ENCODE measurements at places on chromosomes 1 and 21. TPM values are rescaled to one million over a fixed set of nuclear protein-coding genes. Genes with fewer than 3 reads are reported as not detected.

Gene FNDC10
- 3.6 TPM for total RNA-seq

Gene GJA8
- total RNA-seq, result not detected

Gene ALX3
- total RNA-seq, result not detected

Gene C1orf87
- total RNA-seq, result not detected

Gene SLX9
- total RNA-seq, result 31.6 TPM

Gene AMY1C
- not detected for total RNA-seq

Gene LGR6
- total RNA-seq, result 0.28 TPM

Gene TRIM58
- total RNA-seq, result 1.4 TPM

Gene LRRC38
- total RNA-seq, result not detected

DNA sequence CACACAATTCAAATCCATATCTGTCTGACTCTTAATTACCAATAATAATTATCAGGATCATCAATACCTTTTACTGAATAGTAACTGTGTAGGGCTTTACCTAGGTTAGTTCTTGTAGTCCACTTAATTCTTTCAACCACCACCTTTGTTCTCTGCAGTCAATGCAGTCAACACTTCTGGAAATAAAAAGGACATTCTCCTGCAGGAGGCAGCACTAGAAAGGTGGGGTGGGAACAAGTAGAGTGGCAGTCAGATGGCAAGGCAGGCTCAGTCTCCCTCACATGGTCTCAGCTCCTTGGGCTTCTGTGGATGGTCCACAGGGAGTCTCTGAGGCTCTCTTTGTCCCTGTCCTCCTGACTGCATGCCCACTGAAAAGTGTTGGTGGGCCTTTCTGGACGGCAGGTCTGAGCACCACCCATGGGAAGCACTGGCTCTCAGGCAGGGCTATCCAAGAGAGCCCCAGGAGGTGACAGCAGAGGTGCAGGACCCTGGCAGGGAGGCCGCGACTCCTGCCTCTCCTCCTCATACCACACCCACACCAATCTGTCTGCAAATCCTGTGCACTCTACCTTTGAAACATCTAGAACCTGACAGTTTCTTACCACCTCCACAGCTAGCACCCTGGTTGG, 237.3 kb downstream of the FOXD2 start:
- no peak for DNase-seq

GRCh38 chr1:202807451-202807925, 733 bp downstream of the KDM5B start:
- no peak for DNase-seq

- DNase-seq, result no peak
Observed at GRCh38 chr1:74699331-74699730, 25.7 kb upstream of the ERICH3 start.

DNA sequence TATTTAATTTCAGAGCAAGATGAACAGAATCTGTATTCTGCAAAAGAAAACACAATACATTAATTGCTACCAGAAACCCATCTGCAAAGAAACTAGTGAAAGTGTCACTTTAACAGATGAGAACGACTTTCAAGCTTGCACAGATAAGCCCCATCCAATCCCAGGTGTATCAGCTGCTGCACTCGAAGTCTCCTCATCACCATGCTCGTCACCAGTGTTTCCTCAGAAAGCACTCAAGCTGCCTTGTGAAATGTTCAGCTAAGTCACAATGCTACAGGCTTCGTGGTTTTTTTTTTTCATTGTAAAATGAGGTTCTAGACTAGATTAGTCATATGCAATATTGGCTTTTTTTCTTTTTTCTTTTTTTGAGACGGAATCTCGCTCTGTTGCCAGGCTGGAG, 3.3 kb upstream of the TOMM20 start:
- DNase-seq, result no peak

- DNase-seq, result no peak
Observed at GRCh38 chr1:147560765-147561471, 19.6 kb downstream of the BCL9 start.

GRCh38 chr21:20591284-20591683, 406.9 kb upstream of the NCAM2 start:
- no peak for DNase-seq

DNA sequence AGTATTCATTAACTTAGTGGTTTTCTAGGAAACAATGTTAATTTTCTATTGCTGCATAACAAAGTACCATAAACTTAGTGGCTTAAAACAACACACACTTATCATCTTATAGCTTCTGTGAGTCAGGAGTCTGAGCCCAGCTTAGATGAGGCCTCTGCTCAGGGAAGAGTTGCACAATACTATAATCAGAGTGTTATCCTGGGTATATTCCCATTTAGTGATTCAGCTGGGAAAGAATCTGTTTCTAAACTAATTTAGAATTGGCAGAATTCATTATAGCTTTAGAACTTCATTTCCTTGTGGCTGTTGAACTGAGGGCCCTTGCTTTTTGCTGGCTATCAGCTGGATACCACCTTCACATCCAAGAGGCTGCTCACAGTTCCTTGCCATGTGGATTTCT, 515.5 kb downstream of the BRINP3 start:
- no peak for DNase-seq

GRCh38 chr1:24903560-24903954, 26.5 kb downstream of the RUNX3 start:
- DNase-seq, result peak; percentile 8

DNA sequence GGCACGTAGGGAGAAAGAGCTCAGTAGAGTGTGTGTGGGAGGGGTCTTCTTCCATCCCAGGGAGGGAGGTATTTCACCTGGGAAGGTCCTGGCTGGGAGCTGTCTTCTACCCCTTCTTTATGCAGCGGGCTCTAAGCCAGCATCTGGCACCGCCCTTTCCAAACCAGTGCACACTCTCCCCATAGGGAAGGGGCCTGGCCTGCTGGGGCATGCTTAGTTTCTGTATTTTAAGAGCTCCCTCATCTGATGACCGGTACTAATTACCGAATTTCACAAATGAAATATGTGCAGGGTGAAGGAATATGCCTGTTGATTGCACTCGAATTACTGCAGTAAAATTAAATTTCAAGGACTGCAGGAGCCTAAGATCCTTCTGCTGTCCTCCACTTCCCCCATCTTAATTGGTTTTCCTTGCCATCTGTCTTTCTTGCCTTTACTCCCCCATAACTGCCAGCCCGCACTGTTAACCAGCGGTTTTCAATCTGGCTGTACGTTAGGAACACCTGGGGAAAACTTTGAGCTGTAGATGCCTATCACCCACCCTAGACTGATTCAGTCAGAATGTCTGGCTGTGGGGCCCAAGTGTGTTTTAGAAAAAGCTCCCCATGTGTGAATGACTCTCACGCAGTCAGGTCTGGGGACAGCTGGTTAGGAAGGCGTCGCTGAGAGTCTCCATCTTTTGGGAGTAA, 20.1 kb downstream of the GALNT2 start:
- DNase-seq, result no peak

GRCh38 chr1:206489980-206490770, 17.2 kb upstream of the RASSF5 start:
- peak; percentile 92 for DNase-seq

- DNase-seq, result no peak
Observed at GRCh38 chr1:6183520-6183989, 3.4 kb upstream of the CHD5 start.

DNA sequence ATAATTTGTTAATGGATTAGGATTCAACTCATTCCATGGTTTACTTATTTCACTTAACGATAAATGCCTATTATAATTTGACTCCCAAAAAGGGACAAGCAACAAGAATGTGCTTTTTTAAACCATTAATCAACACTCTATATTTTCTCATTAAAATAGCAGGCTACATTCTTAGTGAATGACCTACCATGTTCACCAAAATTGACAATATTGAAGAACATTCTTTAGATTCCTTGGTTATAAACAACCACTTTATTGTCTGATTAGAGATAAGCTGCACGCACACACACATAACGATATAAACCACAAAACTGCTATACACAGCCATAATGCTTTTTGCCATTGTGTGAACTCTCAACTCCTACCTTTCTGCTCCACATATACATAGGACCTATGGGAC, 75.4 kb upstream of the LRRC7 start:
- DNase-seq, result no peak

DNA sequence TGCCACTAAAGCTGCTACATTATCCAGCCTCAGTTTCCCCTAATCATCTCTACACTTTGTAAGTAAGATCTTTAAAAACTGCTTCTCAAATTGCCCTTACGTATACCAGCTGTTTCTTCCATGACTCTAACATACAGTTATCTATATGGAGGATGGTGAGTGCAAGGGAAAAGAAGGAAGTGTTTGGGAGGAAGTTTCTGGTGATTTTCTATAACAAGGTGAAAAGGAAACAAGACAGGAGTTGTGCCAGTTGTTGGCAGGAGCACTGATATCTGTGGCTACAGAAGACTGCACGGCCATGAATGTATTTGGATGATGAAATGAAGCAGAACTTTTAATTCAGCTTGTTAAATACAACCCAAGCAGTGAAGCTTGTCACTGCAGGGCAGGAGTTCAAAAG, 32.3 kb upstream of the NHLH2 start:
- DNase-seq, result no peak

- DNase-seq, result no peak
Observed at GRCh38 chr1:213330281-213330680, 279.2 kb downstream of the RPS6KC1 start.

GRCh38 chr1:46431695-46432094, 37.6 kb downstream of the FAAH start:
- no peak for DNase-seq

DNA sequence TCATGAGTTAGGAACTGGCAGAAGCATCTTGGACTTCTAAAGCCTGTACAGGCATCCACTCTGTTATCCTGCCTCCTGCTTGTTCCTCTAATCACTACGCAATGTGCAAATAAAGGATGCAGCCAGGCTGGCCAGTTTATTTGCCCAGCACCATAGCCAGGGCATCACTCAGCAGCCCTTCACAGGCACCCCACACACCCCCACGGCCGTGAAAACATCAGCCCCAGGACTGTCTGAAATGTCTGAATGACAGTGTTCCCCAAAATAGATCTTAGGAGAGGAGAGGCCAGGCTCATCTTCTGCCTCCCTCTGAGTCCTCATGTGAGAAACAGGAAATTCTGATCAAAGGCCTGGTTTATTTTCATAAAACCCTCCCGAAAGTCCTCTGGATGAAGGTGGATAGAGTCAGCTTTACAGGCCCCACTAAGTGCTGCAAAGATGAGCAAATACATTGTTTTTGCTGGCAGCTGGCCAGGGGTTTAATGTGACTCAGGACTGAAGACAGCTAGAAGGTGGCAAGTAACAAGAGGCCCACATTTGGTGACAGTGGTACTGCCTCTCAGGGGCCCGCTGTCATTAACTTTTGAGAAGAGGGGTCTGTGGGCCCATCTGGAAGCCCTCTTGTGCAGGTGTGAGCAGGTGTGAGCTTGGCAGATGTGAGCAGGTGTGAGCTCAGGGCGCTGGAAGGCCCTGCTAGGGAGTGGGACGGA, 32.9 kb downstream of the GRHL3 start:
- no peak for DNase-seq

GRCh38 chr21:45818904-45819285, 162.7 kb upstream of the COL6A1 start:
- no peak for DNase-seq

DNA sequence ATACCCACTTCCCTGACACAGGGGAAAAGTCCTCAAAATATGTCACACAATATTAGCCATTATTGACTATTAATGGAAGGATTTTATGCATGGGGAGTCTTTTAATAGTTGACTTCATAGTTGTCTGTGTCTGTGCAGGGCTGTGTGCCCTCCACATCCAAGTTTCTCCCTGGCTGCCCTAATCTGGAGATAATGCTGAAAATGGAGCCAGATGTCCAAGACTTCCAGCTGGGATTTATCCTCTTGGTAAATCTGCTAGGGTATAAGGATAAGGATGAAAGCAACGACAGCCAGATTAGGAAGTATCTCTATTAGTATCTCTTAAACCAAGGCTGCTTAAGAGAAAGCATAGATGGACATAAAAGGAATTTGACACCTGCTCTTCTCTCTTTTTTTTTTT, 42.1 kb downstream of the CDK18 start:
- DNase-seq, result no peak

- peak; percentile 57 for DNase-seq
Observed at GRCh38 chr1:22218618-22219250, 75.8 kb upstream of the WNT4 start.

DNA sequence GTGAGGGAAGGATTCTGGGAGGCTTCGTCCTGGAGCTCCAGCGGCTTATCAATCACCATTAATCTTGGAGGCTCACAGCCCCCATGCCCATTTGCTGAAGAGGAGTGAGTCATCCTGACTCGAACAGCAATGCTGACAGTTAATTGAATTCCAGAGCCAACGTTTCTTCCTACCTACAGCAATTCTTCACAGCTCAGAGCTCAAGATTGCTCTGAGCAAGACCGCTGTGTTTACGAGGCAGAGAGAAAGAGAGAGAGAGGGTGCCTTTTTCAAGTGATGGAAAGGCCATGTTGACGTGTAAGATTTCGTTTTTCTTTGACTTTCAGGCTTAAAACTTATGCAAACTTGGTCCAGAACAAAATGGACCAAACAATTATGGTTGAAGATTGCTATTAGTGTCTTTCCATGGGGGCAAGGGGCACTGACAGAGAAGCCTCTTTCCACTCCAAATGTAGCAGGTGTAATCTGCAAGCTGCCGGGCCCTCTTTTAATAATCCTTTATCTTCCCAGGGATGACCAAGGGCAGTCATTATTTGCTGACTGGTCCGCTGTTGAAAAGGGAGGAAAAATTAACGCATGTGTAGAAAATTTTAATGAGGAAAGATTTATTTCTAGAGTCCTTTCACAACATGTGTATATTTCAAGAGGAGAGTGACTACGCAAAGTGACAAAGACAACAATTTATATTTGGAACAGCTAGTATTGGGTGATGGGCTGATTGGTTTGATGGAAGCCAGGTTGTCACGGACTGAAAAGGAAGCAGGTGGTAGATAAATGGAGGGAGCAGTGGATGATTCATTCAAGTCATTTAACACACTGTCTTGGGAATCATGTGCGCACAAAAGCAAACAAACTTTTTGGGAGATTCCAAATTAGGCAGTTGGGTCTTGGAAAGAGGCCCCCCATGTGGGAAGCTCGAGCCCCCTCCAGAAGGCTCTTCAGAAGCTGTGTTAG, 136.1 kb upstream of the IRF2BP2 start:
- DNase-seq, result no peak

- DNase-seq, result no peak
Observed at GRCh38 chr1:197171531-197171930, 25.1 kb upstream of the ASPM start.

GRCh38 chr1:94648225-94649007, 106.9 kb upstream of the F3 start:
- peak; percentile 94 for DNase-seq

DNA sequence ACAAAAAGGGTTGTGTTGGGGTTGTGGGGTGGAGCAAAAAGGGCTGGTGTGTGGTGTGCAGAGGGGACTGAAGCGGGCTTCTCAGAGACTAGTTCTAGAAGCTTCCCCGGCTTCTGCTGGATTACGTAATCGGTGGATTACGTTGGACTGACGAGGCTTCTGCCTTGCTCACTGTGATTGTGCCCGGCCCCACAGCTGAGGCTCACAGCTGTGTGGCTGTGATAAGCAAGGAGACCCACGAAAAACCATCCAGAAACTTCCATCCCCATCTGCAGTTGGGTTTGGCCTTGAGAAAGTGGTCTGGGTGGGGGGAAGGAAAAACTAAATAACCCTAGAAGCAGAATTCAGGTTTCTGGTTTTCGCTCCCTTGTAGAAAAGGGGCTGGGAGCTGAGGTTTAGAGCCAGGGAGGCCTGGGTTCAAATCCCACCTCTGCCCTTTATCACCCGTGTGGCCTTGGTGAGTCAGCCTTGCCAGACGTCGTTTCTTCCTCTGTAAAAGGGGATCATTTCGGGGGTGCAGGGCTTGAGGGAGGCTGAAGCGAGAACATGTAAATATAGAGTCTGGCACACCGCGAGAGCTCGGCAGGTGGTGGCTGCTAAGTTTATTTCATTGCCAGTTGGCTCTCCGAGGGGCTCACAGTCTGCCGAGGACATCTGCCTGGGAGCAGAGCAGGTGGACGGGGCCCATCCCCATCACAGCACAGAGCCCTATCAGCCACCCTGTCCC, 30.4 kb upstream of the DISP3 start:
- DNase-seq, result peak; percentile 55

GRCh38 chr1:201750934-201751333, 78.0 kb upstream of the IPO9 start:
- no peak for DNase-seq

Measured in posterior vena cava (tissue), 2 donors.